ENCODE measurements at places on chromosomes 5 and 9.

- no peak for DNase-seq
Measured at GRCh38 chr5:172788771-172789686, 18.0 kb upstream of the DUSP1 start.

GRCh38 chr5:154334406-154335064 lies 111.3 kb upstream of the SAP30L start:
- DNase-seq: no peak

- no peak for DNase-seq
Measured at GRCh38 chr5:1525624-1526189, 1.9 kb upstream of the LPCAT1 start.

- DNase-seq: peak; percentile 69
Measured at GRCh38 chr5:143402553-143403333, 743 bp downstream of the NR3C1 start.

- no peak for DNase-seq
Measured at GRCh38 chr5:139021346-139021745, 146.2 kb upstream of the LRRTM2 start.

DNA sequence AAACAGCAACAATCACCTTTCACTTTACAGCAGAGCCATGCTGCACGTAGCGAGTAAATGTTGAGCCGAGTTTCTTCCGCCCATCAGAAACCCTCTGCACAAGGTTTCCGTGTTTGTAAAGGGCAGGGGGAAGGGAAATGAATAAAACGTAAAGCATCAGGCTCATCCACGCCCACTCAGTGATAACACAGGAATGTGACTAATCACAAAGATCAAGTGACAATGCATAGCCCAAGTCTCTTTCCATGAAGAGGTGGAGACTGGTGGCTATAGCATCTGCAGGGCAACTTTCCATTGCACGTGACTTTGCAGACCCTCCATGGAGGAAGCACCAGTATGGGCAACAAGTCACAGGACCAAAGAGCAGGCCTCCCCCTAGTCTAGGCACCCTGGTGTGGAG lies 56.6 kb downstream of the CAMSAP1 start:
- no peak for DNase-seq

GRCh38 chr9:121774715-121775613 lies 123.5 kb downstream of the DAB2IP start:
- no peak for DNase-seq

DNA sequence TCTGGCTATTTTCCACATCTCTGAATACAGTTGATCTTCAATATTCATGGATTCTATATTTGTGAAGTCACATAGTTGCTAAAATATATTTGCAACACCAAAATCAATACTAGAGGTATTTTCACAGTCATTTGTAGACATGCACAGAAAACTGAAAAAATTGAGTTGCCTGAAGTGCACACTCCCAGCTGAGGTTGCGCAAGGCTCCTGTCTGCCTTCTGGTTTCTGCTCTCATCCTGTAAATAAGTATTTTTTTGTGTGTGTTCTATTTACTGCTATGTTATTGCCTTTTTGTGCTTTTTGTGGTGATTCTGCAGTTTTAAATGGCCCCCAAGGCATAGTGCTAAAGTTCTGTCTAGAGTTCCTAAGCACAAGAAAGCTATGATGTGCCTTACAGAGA lies 371.1 kb upstream of the GRAMD2B start:
- no peak for DNase-seq

- no peak for DNase-seq
Measured at GRCh38 chr9:68690088-68690487, 15.0 kb upstream of the PIP5K1B start.

- DNase-seq: no peak
Measured at GRCh38 chr9:108859459-108860114, 2.5 kb upstream of the ACTL7A start.

DNA sequence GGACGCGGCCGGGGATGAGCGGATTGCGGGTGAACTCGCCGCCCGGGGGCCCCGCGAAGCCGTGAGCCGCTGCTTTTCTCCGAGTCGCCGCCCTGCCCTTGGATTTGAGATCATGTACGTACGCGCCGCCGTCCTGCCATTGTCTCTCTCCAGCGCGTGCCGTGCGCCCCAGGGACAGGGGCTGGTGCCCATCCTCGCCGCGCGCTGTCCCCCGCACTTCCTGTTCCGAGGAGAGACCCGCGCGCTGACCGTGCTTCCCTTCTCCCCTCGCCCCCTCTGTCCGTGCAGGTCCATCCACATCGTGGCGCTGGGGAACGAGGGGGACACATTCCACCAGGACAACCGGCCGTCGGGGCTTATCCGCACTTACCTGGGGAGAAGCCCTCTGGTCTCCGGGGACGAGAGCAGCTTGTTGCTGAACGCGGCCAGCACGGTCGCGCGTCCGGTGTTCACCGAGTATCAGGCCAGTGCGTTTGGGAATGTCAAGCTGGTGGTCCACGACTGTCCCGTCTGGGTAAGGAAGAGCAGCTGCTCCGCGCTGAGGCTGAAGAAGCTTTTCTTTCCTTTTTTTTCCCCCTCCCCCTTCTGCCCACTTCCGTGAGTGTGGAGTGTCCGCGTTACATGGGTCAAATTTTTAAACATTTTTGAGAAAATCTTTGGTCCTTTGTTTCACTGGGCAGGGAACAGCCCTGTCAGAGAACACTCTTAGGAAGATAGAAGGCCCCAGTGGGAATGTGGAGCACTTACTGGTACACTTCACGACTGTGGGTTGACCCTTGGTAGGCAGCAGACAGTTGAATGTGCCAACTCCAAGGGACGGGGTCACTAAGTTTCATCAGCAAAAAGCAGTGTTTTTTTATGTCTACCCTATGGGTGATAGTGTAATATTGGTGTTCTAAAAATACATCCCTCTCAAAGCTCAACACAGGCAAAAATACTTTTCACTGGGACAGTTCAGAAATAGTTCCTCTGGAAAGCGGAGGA lies 727 bp downstream of the RHOBTB3 start:
- DNase-seq: peak; percentile 39

DNA sequence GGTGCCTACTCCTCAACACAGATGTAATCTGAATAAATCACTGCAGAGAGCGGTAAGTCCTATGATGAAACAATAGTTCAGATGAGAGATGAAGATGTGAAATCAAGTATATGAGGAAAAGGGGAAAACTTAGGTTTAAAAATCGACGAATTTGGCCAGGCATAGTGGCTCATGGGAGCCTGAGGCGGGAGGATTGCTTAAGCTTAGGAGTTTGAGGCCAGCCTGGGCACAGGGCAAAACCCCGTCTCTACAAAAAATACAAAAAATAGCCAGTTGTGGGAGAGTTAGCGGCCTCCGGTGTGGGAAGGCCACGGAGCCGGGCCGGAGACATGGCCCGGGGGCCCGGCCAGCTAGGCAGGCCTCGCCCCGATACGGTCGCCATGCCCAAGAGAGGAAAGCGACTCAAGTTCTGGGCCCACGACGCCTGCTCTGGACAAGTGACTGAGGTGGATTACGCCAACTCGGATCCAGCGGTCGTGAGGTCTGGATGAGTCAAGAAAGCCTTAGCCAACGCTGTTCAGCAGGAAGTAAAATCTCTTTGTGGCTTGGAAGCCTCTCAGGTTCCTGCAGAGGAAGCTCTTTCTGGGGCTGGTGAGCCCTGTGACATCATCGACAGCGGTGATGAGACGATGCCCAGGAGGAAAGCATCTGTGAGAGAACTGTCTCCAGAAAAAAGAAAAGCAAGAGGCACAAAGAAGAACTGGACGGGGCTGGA lies 62.8 kb upstream of the SUB1 start:
- DNase-seq: peak; percentile 77

GRCh38 chr5:58370606-58371005 lies 89.3 kb downstream of the PLK2 start:
- DNase-seq: no peak

- no peak for DNase-seq
Measured at GRCh38 chr9:133045132-133045531, 14.3 kb downstream of the GTF3C5 start.

GRCh38 chr5:111121926-111122325 lies 29.8 kb downstream of the WDR36 start:
- no peak for DNase-seq

DNA sequence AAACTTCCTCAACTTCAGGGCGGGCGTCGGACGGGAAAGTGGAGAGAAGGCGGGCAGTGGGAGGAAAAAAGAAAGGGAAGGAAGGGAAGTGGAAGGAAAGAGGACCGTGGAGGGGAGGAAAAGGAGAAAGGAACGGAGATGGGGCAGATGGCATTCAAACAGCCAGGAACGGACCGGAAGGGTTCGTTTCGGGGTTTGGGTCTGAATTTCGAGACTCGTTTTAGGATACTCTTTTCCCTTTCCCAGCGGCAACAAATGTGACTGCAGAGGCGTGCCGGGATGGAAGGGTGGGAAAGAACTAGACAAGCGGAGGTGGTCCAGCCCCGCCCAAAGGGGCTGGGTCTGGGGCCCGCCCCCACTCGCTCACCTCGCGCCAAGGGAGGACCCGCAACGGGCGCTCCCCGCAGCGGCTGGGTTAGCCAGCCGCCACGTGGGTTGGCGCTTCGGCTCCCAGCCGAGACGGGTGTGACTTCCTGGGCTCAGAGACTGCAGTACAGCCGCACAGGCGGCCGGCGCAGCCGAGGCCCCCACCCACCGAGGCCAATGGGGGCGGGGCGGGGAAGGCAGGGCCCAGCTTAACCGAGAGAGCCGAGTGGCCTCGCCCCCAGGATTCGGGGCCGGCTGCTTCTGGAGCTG lies 2.7 kb downstream of the VCAN start:
- DNase-seq: peak; percentile 57

DNA sequence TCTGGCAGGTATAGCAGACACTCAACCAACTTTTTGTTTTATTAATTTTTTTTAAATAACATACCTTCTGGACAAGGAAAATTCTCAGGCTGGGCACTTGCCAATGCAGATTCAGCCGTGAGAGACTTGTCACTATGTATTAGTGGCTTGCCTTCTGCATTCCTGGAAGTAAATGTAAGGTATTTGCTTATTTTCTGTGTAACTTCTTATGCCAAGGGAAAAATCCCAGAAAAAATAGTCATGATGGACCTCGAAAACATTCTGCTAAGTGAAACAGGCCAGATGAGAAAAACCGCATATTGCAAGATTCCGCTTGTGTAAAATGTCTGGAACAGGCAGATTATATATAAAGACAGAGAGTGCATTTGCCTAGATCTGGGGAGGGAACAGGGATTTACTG lies 260.3 kb upstream of the DAPK1 start:
- no peak for DNase-seq

DNA sequence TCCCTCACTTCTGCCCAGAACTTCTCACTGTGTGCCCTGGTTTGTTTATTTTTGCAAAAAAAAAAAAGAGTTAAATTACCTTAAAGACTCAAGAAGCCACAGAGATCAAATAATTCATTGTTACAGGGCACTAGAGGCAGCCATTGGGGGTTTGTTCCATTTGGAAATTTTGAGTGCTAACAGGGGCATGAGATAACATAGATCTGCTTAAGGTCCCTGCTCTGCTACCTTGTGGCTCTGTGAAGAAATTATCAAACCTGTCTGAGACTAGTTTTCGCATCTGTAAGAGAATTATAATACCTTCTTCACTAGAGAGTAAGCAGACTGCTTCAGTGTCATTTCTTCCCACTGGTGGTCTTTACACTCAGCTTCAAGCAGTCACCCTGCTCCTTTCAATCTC lies 394 bp downstream of the TLR4 start:
- DNase-seq: no peak

DNA sequence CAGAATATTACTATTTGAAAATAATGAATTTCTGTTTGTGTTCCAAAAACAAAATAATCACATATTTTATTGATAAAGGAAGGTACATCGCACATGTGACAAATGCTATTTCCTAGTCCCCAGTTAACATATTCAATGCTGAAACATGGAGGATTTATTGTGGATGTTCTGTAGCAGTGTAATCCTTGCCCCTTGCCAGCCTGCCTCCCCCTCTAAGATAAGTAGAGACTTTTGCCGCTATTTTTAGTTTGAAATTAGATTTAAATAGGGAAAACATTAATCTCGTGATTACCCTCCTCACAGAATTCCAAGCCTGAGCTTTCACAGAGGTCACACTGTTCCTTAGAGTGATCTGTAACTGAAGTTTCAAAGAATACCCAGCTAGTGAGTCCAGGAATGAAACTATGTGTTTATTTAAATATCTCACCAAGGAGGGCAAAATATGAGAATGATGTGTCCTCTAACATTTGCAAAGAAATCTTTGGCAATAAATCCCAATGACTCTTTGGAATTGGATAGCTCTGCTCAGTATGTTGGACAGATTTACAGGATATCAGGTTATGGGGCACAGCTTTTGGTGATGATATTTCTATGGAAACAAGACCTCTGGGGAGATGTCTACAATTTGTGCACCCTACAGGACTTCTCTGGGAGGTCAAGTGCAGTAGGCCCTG lies 17.3 kb downstream of the CTXN3 start:
- no peak for DNase-seq

DNA sequence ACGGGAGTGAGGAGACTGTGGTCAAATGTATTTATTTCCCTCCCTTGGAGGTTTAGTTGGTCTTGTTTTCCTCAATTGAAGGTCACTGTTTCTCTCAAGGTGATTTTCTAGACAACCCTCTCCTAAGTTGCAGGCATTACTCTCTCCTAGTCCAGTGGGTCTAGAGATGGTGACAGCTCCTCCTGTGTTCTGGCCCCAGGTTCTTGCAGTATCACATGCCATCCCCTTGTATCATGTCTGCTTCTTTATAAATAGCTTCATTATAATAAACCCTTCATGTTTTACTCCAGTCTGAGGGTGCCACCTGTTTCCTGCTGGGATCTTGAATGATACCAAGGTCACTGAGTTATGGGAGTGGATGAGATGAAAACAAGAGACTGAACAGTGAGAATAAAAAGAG lies 208.0 kb upstream of the KCNN2 start:
- no peak for DNase-seq

GRCh38 chr5:77563475-77563874 lies 71.4 kb upstream of the WDR41 start:
- no peak for DNase-seq

DNA sequence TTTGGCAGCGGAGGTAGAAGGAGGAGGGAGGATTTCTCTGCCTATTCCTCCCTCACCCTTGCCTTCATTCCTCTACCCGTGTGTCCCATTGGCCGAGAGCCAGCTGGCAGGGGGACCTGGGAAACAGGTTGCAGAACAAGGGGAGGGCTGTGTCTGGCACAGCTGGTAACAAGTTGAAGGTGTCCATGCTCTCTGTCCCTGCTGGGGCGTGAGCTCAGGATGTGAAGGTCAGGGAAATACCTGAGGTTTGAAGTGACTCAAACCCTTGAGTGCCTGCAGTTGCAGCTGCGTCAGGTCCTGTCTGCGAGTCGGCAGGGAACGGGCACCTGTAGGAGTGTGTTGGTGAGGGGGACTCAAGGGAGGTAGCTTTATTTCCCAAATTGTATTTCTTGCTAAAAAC lies 16.2 kb downstream of the MIGA2 start:
- DNase-seq: no peak

- DNase-seq: no peak
Measured at GRCh38 chr9:83584995-83585394, 37.9 kb upstream of the IDNK start.
